A673 (cell line): ENCODE measurements at places on chromosomes 7 and 10. TPM values are rescaled to one million over a fixed set of nuclear protein-coding genes. Genes with fewer than 3 reads are reported as not detected.

The VAX1 gene
- total RNA-seq: 65.1 and 74.4 TPM in 2 replicates

The KCND2 gene
- total RNA-seq: not detected in 2 replicates

The PRSS1 gene
- total RNA-seq: not detected in 2 replicates

The POT1 gene
- total RNA-seq: 22.7 and 24.7 TPM in 2 replicates

The TMEM270 gene
- not detected in 2 replicates for total RNA-seq

The NUPR2 gene
- total RNA-seq: not detected in 2 replicates

The EN2 gene
- total RNA-seq: not detected in 2 replicates

The AGAP4 gene
- 20.8 and 22.6 TPM in 2 replicates for total RNA-seq

The CADPS2 gene
- 74.4 and 81.3 TPM in 2 replicates for total RNA-seq

The IKZF1 gene
- 3.7 and 4.2 TPM in 2 replicates for total RNA-seq

The BMI1 gene
- 65.3 and 85.2 TPM in 2 replicates for total RNA-seq

The IGFBP3 gene
- 0.81 and 1.1 TPM in 2 replicates for total RNA-seq

The PILRA gene
- 1.5 and 2.0 TPM in 2 replicates for total RNA-seq

The VGF gene
- 14.4 and 16.0 TPM in 2 replicates for total RNA-seq

The KLF6 gene
- total RNA-seq: 57.3 and 70.1 TPM in 2 replicates

The OPN4 gene
- not detected in 2 replicates for total RNA-seq

The COL28A1 gene
- total RNA-seq: 0.22 and 0.34 TPM in 2 replicates

The SPACDR gene
- 2.9 and 3.9 TPM in 2 replicates for total RNA-seq

The MTERF1 gene
- 23.0 and 31.9 TPM in 2 replicates for total RNA-seq

The INHBA gene
- 1.7 and 2.4 TPM in 2 replicates for total RNA-seq

The PNLIPRP2 gene
- not detected in 2 replicates for total RNA-seq

The SUV39H2 gene
- total RNA-seq: 78.8 and 83.2 TPM in 2 replicates

The CHAT gene
- total RNA-seq: 0.24 and 0.56 TPM in 2 replicates

The OR2A7 gene
- 1.2 and 2.0 TPM in 2 replicates for total RNA-seq

The FGFBP3 gene
- 4.8 and 5.7 TPM in 2 replicates for total RNA-seq

The CXCL12 gene
- total RNA-seq: 0.30 and 0.52 TPM in 2 replicates
